ENCODE measurements at places on chromosomes 3 and 15.

DNA sequence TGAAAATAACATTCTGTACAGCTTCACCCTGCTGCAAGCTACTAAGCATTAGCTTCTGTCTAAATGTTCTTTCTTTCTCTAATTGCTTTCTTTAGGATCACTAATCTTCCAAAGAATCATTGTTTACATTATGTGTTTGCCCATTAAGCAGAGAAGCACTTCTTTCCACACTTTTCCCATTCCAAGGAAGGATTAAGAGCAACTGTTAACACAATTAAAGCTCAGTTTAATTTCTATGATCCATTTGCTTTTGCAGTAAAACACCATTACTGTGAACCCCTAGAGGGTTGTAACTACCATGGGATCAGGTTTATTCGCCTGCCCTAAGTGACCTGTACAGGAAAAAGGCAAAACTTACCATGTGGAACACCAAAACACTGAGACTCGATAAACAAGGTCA, 125.8 kb upstream of the ZNF385D start:
- DNase-seq: no peak

GRCh38 chr3:56702490-56703315, 19.6 kb upstream of the TASOR start:
- peak; percentile 40 for DNase-seq

GRCh38 chr3:168260859-168261258, 165.1 kb upstream of the GOLIM4 start:
- no peak for DNase-seq

GRCh38 chr3:32506466-32506865, 3.8 kb upstream of the CMTM6 start:
- DNase-seq: no peak

DNA sequence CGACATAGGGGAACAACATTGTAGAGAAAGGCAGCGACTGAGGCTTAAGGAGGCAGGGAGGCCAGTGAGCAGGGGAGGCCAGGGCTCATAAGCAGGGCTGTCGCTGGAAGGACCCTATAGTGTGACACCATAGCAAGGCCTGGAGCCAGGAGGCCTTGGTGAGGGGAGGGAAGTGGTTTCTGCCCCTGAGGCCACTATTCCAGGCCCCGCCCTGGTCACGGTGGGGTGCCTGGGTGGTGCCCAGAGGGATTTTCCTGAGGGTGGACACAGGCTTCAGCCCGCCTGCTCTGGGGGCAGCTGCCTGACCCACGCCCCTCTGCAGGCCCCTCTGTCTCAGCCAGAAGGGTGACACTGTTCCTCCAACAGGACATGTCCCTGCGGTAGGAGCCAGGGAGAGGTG, 147.8 kb upstream of the IQSEC1 start:
- no peak for DNase-seq

DNA sequence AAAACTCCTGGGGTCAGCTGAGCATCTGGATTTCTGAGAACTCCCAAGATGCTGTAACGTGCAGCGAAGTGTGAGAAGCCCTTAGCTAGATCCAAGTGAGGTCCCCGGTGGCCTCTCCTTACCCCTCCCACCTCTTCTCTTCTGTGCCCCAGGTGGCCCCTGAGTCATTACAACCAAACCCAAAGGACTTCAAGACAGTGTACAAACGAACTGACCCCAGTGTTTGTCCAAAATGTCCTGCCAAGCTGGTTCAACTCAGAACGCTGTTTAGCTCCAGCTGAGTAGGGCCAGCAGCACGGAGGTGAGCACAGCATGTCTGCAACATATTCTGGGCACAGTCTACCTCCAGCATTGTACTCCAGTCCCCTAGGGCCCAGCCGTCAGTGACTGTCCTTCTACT, 73.9 kb upstream of the OXTR start:
- no peak for DNase-seq

- no peak for DNase-seq
Observed at GRCh38 chr15:74123131-74123429, 7.3 kb upstream of the ISLR2 start.

DNA sequence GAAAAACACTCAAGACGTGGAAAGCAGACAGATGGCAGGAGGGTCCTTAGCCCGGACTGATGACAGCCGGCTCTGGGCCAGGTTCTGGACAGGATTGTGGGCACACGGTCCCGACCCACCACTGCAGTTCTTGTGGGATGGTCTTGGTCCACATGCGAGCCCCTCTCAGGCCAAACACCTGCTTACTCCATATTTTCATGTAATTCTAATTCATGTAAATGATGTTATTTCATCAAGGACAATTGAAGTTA, 32.6 kb downstream of the TM2D3 start:
- DNase-seq: no peak

DNA sequence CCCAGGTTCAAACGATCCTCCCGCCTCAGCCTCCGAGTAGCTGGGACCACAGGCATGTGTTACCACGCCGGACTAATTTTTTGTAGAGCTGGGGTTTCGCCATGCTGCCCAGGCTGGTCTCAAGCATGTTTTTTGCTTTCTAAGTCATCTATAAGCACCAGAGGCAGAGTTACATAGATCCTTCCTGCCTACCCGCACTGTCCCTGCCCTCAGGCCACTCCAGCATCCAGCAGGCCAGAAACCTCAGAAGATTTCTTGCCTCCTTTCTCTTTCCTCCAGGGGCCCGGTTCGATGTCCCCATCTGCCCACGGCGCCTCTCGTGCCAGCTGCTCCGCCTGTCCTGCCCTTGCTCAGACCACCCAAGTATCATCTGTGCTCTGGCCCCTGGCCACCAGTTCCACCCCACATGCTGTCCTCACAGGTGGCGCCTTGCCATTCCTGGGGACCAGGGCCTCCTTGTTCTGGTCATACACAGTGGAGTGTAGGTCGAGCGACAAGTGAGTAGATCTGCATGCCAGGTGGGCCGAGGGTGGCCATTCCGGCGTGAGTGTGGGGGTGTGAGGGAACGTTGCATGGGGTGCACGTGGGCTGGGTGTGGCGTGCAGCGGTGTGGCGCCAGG, 27.3 kb downstream of the KLHDC8B start:
- DNase-seq: no peak

- DNase-seq: no peak
Observed at GRCh38 chr15:53447053-53447574, 312.3 kb downstream of the WDR72 start.

DNA sequence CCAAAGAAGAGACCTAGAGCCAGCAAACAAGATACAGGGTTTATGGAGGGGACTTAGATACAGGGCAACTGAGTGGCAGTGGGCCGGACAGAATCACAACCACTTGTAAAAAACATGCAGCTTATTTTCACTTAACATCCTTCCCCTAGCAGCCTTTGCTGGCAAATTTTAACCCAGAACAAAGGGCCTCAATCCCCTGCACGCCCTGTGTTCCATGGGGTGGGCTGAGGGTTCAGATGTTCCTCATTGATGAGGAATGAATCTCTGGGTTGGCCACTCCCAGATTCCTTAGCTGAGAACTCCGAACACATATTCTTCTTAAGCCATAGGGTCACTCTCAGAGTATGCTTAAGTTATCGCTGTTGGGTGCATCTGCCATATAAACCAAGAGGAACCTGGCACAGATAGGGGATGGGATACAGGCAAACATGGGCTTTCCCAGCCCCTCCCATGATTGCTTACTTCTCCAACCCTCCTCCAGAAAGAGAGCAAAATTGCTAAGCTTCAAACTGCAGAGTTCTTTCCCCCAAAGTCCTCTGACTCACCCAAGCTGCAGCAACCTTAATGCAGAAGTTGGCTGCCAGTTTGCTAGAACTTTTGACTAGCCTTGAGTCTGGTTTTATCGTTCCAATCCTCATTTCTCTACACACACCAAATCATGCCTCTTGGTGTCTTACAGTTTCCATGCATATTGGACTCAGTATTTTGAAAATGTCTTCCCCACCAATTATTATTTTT, 146.9 kb downstream of the CD47 start:
- no peak for DNase-seq

DNA sequence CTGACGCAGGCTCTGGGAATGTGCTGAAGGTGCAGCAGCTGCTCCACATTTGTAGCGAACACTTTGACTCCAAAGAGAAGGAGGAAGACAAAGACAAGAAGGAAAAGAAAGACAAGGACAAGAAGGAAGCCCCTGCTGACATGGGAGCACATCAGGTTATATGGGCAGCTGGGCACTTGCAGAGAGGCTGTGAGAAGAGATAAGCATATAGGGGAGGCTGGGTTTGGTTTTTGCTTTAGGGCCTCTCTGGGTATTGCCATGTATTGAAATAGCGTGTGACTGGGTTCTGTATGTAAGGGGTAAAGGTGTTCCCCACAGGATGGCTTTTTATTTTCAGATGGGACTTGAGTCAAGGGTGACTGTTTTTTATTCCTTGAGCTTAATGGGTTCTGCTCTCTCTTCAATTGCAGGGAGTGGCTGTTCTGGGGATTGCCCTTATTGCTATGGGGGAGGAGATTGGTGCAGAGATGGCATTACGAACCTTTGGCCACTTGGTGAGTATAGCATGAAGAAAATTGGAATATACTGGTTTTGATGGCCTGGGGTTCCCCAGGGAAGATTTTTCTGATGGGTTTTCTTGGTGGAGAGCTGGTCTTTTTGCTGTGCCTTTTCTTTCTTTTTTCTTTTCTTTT, 7.4 kb downstream of the PSMD2 start:
- no peak for DNase-seq

Data from fibroblast of skin of left biceps (primary cell).